Spleen (tissue), 13 donors: ENCODE measurements at places on chromosomes 13 and 19. TPM values are rescaled to one million over a fixed set of nuclear protein-coding genes. Genes with fewer than 3 reads are reported as not detected.

The RABAC1 gene
- 165 TPM for polyA plus RNA-seq

The GRIN2D gene
- polyA plus RNA-seq, result 0.07 TPM

The AZU1 gene
- 7.6 TPM for polyA plus RNA-seq

The MATK gene
- 19.1 TPM for polyA plus RNA-seq

The BST2 gene
- 163 TPM for polyA plus RNA-seq

The SIGLEC8 gene
- polyA plus RNA-seq, result 1.1 TPM

The GNG7 gene
- polyA plus RNA-seq, result 17.3 TPM

The CCDC122 gene
- 3.6 TPM for polyA plus RNA-seq

The NUFIP1 gene
- 2.8 TPM for polyA plus RNA-seq

The CGB3 gene
- polyA plus RNA-seq, result not detected

The IFI30 gene
- polyA plus RNA-seq, result 299 TPM

The RNF17 gene
- 0.15 TPM for polyA plus RNA-seq

The PLEKHF1 gene
- 9.7 TPM for polyA plus RNA-seq

The IGFL3 gene
- polyA plus RNA-seq, result not detected

The RASL11A gene
- 6.7 TPM for polyA plus RNA-seq

The PTGIR gene
- 5.7 TPM for polyA plus RNA-seq

The JAK3 gene
- 81.1 TPM for polyA plus RNA-seq

The ZNF160 gene
- 30.1 TPM for polyA plus RNA-seq

The OLFM4 gene
- polyA plus RNA-seq, result 1.8 TPM

The SLAIN1 gene
- 8.7 TPM for polyA plus RNA-seq

The CDC42EP5 gene
- polyA plus RNA-seq, result 15.9 TPM

The HSD17B14 gene
- 10.1 TPM for polyA plus RNA-seq

The ZNF223 gene
- polyA plus RNA-seq, result 2.9 TPM

The DKKL1 gene
- polyA plus RNA-seq, result 1.1 TPM
